T-helper 22 cell (primary cell): ENCODE measurements at places on chromosomes 11 and 22.

DNA sequence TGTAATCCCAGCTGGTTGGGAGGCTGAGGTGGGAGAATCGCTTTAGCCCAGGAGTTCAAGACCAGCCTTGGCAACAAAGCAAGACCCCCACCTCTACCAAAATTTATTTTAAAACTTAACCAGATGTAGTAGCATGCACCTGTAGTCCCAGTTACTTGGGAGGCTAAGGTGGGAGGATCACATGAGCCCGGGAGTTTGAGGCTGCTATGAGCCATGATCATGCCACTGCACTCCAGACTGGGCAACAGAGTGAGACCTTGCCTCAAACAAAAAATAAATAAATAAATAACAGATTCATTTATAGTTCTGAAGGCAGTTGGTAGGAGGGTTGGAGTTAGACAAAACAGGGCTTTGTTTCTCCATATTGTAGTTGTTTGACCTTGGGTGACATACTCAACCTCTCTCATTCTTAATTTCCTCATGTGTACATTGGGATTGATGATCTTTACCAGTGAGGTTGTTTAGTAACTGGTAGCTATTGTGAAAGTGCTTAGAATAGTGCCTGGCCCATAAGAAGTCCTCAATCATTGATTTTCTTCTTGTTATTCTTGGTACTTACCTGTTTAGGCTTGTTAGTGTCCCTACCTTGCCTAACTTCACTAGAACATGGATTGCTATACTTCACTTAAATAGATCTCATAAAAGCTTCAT, 79.1 kb downstream of the EMSY start:
- DNase-seq, result no peak

- DNase-seq, result no peak
These were observed 41.6 kb downstream of the USP35 start for GRCh38 chr11:78230161-78230877.

DNA sequence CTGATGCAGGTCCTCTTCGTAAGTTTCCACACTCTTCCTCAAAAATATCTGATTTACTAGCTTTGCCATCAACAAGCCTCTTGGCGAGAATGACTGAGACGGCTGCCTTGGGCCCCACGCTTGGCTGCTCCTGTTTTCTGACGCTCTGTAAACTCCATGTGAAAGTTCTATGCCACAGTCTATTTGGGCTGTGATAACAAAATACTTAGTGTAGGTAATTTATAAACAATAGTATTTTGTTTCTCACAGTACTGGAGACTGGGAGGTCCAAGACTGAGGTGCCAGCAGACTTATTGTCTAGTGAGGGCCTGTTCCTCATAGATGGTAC, 123.2 kb upstream of the SORL1-AS1 start:
- no peak for DNase-seq

DNA sequence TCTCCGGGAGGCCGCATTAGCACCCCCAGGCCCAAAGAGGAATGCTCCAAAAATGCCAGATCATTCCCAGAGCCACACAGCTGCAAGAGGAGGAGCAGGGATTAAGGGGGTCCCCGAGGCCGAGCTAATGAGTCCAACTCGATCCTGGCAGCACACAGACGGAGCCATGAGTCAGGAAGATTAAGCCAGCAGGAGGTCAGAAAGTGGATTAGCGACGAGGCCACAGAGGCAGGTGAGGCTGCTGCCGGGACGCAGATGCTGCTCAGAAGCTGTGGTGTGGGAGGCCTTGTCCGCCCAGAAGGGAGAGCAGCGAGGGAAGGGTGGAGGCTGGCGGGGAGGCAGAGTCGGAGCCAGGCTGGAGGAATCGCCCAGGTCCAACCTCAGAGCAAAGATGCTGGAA, 120.5 kb downstream of the SHANK2 start:
- no peak for DNase-seq

DNA sequence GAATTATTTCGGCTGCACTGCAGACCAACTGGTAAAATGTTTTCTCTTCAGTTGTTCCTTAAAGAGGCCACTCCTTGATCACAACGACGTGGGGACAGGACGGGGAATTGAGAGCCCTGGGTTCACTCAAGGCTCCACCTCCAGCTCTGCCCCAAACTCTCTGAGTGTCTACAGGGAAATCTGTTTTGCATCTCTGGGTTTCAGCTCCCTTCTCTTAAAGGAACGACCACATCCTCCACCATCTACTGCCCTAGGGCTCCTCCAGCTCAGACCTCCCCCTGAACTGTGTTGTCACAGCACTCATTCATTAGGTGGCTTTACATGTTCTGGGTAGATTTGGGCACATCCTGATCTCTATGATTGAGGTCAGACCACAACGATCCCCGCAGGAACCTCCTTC, 5.1 kb upstream of the PPFIA1 start:
- DNase-seq, result no peak

GRCh38 chr11:64848826-64849597, 4.6 kb upstream of the CDC42BPG start:
- DNase-seq, result no peak

- no peak for DNase-seq
These were observed 2.0 kb downstream of the GGA1 start for GRCh38 chr22:37610480-37611129.

DNA sequence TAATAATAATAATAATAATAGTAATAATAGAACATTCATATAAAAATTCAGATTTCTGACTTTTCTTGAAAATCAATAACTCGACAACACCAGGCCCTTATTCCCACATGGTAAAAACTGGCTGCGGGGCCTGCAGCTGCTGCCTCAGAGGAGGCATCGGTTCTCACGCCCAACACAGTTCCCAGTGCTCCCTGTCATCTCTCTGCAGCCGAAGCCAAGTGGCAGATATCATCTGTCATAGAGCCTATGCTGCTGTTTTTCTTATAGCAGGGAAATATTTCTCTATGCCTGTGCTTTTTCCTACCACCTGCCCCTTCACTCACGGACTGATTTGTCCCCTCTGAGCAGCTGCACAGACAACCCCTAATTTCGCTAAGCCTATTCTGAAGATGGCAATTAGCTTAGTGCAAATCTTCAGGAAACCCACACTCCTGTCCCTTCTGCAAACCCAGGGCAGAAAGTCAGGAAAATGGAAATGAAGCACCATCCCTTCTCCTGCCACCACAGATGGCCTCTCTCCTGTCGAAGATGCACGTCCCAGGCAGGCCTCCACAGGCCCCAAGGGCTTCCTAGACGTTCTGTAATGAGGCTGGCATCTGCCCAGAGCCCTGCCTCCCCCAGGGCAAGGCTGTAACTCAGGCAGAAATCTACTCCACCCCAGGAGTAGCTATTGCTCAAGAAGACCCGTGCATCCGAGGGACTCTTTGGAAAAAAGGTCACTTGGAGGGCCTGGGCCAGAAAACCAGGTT, 66.7 kb downstream of the SYN3 start:
- DNase-seq, result no peak

DNA sequence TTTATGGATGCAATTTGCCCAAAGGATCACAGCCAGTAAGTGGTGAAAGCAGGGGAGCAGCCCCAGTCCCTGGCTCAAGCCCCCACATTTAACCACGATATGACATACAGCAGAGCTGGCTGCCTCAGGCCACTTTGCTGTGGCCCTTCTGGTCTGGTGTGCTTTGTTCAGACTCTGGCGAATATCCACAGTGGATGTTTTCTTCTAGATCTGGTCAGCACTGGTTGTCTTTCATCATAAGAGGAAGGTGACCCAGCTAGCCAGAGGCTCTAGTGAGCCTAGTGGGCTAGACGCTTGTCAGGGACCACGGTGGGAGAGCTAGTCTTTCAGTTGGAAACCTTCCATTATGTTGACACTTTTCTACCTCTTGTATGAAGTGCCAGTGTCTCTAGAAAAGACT, 42.5 kb downstream of the DGCR2 start:
- DNase-seq, result no peak

GRCh38 chr11:94790197-94790596, 22.0 kb downstream of the AMOTL1 start:
- no peak for DNase-seq

- no peak for DNase-seq
These were observed 6.7 kb downstream of the IL18 start for GRCh38 chr11:112156956-112157766.

GRCh38 chr22:39913321-39913720, 12.4 kb downstream of the GRAP2 start:
- DNase-seq, result no peak

DNA sequence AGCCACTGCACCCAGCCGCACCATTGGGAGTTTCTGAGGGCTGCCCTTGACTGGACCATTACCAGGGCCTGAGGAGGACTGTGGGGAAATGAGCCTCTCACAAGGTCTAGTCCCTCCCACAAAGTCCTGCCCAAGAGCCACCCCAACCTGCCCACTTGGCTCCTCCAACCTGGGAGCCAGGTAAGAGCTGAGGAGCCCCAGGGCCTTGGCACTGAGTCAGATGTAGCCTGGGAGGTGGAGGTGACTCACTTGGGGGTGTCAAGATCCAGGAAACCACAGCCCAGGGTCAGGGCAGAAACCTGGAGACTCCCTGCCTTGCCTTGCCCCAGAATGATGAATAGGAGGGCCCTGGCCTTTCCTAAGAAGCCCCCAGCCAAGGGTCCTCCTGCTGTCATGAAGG, 25.8 kb upstream of the P2RY2 start:
- DNase-seq, result no peak

GRCh38 chr22:19232623-19233022, 54.1 kb upstream of the SLC25A1 start:
- DNase-seq, result no peak

DNA sequence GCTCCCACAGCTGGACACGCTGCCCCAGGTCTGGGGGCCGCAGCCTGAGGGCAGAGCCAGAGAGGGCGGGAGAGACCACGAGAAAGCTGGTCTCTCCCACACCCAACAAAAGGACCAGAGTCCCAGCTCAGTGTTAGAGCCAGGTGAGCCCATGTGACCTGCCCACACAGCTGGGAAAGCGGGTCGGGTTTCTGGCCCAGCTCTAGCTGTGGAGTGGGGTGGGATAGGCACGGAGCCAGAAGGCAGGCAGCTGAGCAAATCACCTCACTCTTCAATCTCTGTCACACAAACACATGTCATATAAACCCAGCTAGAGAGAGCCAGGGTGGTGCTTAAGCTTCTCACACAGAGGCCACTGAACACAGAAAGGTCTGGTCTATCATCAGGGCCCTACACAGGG, 7.8 kb upstream of the EIF3D start:
- DNase-seq, result no peak

DNA sequence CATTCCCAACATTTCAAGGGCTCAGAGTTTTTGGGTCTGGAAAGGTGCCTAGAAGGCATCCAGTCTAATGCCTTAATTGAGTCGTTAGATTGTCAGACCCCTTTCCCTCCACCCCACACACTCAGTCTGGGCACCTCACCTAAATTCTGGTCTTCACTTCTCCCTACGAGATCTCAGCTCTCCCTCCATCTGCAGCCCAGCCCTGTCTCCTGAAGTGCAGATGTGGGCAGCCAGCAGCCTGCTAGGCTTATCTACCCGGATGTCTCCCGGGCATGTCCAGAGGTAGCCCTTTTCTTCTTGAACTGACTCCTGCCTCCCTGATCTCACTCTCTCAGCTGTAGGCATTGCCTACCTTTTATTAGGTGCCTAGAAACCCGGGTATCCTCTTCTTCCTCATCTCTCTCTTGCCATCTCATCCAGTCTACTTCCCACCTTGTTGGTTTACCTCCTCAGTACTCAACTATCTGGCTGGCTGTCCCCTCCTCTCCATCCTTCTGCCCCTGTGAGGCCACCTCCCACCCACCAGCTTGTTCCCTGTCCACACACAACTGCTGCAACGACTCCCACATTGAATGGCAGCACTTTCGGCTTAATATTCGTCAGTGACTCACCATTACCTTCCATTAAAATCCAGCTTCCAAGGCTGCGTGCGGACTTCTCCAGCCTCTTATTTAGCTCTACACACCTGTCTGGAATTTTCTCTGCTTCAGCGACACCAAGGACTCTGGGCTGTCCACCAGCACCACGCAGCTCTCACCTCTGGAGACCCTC, 6.2 kb downstream of the SEPTIN3 start:
- no peak for DNase-seq

GRCh38 chr11:102120437-102120973, 10.3 kb downstream of the YAP1 start:
- DNase-seq, result no peak

DNA sequence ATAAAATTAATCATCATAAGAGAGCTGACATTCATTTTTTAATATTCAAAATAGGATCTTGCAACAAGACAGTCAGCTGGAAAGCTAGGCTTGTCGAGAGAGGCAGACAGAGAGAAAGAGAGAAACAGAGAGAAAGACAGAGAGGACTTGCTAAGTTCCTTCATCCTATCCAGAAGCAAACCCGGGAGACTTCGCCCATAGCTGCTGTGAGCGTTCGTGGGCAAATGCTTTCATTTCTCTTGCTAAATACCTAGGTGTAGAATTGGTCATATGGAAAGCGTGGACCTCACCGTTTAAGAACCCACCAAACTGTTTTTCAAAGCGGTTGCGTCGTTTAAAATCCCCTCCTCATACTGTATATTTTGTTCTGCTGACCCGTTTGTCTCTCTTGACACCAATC, 25.3 kb upstream of the KRTAP5-6 start:
- no peak for DNase-seq

DNA sequence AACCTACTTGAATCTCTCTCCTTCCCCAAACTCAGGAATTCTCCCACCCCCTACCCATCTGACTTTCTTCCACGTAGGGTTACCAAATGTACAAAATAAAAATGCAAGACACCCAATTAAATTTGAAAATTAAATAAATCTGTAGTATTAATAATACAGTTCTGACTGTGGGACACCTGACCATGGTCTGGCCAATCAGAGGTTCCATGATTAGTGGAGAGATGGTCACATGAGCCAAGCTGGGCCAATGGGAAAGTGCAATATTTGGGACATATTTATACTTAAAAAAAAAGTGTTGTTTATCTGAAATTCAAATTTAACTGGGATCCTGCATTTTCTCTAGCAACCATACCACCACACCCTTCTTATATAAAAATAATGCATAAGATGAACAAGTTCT, 29.8 kb upstream of the ASPHD2 start:
- no peak for DNase-seq

DNA sequence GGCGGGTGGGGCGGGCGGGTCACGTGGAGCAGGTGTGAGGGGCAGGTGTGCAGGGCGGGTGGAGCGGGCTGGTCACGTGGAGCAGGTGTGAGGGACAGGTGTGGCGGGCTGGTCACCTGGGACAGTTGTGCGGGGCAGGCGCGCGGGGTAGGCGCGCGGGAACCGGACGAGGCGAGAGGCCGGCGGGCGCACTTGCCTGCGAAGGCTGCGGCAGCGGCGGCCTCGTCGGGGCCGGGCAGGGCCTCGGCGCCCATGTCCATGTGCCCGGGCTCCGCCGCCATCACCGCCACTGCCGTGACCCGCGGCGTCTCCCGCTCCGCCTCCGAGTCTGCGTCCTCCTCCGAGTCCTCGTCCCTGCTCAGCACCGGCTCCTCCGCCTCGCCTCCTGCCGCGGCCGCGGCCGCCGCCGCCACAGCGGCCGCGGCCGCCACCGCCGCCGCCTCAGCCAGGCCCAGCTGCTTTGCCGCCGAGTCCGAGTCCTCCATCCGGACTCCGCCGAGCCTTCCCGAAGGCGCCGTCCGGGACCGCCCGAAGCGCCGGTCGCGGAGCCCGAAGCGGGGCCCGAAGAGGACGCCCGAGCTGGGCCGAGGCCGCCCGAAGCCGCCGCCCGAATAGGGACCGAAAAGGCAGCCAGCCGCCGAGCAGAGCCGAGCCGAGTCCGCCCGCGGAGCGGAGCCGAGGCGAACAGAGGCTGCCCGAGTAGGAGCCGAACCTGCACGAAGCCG, at the start of gene DEAF1:
Gene DEAF1, minus strand, starts transcription at position 660 of the 725 bp plus-strand sequence. Its CDS starts 175 bp downstream, at position 485.
- peak; percentile 97 for DNase-seq
